Activated T-cell treated with anti-CD3 and anti-CD28 coated beads, Interleukin-2, amount 50 U/mL, for 72 hours (primary cell): ENCODE measurements at places on chromosomes 1 and 21.
A peak's percentile ranks its signal among the peaks of the same experiment; 100 is the strongest.

DNA sequence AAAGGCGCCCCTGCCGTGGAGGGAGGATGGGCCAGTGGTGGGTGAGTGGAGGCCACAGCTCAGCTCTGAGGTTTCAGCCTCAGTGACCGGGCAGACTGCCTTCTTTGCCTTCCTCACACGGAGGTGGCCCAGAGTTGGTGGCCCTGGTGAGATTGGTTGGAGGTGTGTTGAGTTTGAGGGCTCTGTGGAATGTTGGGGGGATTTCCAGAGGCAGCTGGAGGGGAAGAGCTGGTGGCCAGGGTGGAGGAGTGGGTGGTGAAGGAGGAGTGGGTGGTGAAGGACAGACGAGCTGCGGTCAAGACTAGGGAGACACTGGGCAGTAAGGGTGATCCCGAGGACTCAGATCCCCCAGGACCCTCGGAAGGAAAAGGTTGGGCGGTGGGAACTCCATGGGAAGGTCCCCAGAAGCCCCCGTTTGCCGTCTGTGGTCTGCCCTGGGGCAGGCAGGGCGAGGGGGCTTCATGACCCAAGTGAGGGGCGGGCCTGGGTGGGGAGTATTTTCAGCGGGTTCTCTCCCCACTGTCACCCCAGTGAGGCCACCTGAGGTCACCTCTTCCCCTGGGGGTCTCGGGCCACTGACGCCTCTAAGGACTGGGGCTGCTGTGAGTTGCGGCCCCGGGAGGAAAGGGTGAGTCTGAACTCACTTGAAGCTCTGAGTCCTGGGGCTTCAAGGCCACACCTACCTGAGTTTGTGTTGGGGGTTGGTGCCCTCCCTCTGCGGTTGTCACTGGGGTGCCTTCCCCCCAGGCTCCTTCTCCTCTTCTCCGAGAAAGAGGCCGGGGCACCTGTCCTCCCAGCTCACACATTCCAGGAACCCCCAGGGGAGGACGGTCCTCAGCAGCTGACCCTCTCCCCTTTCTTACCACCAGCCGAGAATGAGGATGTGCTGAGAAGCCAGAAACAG is 22.7 kb upstream of the PIK3CD start:
- DNase-seq = peak; percentile 80

DNA sequence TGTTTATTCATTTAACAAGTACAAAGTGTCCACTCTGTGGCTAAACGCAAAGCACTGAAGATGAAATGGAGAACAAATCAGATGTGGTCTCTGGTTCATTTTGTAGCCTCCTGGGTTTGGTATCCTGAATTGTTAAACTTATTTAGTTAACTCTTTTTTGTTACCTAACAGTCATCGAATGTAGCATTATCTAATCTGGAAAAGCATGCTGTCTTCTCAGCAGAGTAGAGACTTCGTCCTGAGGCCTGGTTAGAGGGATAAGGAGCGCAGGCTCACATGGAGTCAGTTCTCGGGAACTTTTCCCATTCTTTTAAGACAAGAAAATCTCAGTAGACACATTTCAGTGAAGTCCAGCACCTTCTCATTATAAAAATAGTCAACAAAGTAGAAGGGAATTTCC is 33.1 kb upstream of the SH3D21 start:
- DNase-seq = no peak

- no peak for DNase-seq
These were observed 49.9 kb downstream of the BACE2 start for GRCh38 chr21:41217671-41218385.

DNA sequence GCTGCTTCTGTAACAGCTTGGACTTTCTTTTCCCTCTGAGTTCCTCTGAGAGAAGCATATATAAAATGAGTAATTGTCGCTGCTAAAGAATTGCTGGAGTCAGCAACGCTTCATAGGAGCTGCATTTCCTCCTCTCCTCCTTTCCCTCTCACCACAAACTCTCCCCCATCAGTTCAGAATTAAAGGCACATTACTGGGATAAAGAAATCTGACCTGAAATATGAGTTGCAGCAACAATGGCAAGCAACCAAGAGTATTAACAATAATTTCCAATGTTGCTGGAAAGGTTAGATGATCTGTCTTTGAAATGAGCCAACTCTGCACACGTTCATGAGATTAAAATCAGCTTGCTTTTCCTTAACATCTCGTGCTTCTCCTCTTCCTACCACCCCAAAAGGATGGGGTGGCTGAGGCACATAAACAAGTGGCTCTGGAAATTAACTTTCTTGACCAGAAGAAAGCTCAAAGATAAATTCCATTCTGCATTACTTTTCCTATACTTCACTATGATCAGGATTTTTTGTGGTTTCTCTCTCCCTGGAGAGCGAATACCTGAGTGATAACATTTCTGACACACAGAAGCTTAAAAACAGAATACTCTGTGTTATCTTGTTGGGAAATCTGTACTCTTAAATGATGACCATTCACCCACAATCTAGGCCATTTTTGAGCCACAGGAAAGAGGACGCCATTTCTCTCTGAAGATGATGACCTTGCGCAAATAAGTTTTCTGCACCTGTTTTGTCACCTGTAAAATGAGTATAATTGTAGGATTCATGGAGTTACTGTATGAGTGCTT is 90.2 kb downstream of the TGFBR3 start:
- no peak for DNase-seq

GRCh38 chr1:43303471-43304313 is 2.9 kb downstream of the TIE1 start:
- no peak for DNase-seq

GRCh38 chr1:232014941-232015340 is 388.4 kb downstream of the DISC1 start:
- no peak for DNase-seq

DNA sequence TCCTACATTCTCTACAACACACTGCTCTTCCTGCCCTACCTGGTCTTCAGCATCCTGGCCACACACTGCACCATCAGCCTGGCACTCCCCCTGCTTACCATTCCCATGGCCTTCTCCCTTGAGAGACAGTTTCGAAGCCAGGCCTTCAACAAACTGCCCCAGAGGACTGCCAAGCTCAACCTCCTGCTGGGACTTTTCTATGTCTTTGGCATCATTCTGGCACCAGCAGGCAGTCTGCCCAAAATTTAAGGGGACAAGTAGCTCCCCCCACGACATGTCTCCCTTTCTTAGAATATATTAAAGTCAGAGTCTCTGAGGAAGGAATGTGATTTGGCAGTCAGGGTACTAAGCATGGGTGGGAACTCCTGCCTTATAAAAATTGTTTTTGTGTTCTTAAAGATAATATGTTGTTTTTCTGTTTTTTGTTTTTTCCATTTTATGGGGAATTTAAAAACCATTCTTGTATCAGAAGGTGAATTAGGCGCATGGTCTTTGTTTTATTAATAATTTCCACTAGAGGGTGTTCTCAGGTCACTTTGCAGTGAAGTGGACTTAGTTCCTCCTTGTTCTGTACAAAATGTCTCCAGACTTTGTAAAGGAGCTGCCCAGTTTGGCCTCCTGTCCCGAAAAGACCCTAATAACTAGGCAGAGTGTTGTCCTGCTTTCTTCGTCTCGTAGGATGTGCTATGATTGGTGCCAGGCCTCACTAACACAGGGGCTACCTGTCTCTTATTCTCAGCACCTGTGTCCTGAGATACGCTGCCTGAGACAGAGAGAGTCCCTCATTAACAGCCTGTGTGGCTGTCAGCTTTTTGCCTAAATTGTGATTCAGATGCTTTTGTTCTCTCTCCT is 13.1 kb downstream of the UBIAD1 start:
- no peak for DNase-seq

DNA sequence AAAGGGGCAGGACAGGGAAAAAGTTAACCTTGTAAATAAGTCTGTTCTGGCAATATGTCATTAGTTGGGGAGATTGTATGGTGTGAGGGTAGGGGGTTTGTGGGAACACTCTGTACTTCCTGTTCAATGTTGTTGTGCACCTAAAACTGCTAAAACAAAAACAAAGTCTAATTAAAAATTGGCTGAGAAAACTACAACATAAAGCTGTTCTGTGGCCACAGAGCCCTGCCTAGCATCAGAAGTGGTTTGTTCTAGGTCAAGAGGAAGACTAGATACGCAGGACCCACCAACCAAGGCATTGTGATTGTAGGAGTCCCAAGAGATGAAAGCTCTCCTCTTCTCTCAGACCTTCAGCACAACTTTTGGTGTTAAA is 81.0 kb upstream of the LRRC8D start:
- DNase-seq = no peak

GRCh38 chr1:153872934-153873333 is 49.8 kb downstream of the GATAD2B start:
- DNase-seq = no peak

DNA sequence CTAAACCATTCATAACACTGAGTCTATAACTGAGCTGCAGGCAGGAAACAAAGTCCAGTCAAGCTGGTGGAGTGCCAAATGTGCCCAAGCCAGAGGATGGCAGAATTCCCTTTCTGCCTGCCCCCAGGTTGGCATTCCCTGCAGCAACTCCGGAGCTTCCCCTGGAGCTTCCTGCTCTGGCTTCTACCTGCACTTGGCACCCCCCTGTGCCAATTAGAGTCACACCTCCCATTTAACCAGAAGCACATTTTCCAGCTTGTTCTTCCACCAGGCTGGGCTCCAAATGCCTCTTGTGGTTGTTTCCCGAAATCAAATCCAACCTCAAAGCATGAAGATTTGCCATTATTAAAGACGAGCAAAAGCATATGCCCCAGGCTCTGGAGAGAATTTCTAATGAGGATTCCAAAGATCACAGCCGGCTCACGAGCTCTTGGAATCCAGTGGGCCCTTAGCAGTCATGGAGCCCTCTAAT is 294.5 kb downstream of the RRAGC start:
- DNase-seq = no peak

GRCh38 chr1:17016317-17016661 is 4.6 kb upstream of the ATP13A2 start:
- DNase-seq = no peak

GRCh38 chr1:112905395-112906149 is 50.4 kb downstream of the SLC16A1 start:
- DNase-seq = no peak

GRCh38 chr1:200629876-200630514 is 9.4 kb upstream of the KIF14 start:
- DNase-seq = no peak

- no peak for DNase-seq
These were observed 11.9 kb downstream of the PODN start for GRCh38 chr1:53073868-53074311.

DNA sequence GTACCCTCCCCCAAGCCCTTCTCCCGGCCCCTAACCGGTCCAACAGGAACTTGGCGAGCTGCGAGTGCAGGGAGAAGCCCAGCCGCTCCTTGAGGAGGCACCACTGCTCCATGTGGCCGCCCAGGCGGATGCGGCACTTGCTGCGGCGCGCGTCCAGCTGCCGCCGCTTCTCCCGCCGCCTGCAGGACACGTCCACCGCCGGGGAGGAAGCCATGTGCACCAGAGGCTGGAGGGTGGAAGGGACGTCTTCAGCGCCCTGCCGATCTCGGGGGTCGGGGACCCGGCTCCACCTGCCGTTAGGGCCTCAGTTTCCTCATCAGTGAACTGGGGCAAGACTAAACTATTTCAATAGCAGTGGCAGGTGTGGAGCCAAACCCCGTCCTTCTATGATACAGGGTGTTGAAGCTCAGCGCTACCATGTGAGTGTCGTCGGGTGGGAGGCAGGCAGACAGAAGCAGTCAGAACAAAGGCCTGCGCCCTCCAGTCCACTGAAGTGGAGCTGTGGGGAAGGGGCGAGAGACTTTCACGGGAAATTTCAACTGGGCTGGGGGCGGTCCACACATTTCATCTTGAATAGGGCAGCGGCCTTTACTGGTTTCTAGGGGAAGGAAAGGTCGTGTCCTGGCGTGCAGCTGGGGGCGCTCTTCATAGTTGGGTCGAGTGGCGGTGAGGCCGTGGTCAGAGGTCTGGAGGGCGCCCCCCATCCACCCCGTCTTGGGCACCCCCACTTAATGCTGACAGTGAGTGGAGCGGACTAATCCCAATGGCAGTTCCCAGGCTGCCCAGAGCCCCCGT is 592 bp downstream of the ZNF692 start:
- DNase-seq = peak; percentile 50

GRCh38 chr21:40257342-40257741 is 390.1 kb downstream of the PCP4 start:
- no peak for DNase-seq

- no peak for DNase-seq
These were observed 87.9 kb upstream of the SMYD2 start for GRCh38 chr1:214192825-214193643.

GRCh38 chr1:45370575-45370974 is 30.3 kb upstream of the MUTYH start:
- no peak for DNase-seq

DNA sequence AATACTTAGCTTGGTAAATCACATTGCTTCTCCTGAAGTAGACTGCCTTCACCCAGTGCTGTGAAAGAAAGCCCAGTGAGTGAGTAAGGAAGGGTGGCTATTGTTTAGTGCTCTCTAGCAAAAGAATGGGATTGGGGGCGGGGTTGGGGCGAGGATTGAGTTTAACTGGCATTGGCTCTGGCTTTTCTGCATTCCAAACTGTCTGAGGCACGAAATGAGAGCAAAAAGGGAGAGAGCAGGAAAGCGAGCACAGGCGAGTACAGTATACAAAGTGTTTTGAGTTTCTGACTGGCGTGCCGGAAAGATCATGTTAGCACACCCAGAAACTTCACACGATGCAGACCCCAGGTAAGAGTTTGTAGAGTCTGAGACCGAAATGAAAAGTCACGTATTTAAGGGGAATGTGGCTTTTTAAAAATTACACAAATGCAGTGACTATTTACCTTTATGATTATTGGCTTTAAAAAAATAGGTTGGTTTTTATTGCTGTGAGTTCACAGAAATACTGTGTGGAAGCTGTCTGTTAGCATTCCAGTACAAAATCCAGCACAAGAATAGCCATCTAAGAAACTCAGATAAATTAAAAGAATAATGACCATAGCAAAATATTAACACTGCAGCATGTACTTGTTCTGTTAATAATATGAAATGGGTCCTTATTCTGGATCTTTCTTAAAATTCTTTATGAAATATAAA is 155.4 kb downstream of the CLEC20A start:
- no peak for DNase-seq

DNA sequence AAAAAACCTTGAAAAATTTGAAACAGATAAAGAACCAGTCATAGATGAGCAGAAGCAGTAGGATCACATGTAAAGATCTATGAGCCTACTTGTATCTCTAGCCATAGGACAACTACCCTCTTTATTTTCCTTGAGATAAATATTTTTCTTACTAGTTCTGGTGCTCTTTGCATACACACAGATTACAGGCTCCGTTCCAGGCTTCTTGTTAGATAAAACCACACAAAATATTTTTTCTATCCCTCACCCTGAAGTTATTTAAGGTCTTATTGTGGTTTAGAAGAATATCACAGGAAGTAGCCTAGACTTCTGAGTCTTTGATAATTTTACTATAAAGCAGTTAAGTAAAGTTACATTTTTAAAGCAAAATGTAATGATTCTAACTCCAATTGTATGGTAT is 512.2 kb downstream of the NEGR1 start:
- DNase-seq = no peak

GRCh38 chr21:40924641-40925040 is 77.7 kb upstream of the DSCAM start:
- no peak for DNase-seq

DNA sequence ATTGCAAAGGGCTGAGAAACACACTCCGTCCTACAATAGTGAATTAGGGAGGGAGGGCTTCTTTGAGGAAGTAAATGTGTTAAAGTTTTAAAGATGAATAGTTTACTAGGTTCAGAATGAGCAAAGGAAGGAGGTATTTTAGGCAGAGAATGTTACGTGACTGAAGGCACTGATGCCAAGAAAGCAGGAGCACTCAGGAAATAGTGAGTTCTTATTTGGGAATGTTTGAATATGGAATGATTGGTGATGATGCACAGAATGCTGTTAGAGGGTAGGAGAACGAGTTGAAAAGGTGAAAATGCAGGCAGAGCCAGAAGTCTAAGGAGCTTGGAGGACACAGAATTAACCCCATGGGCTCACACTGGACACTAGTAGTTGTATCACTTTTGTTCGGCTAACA is 108.0 kb downstream of the NRIP1 start:
- no peak for DNase-seq

- no peak for DNase-seq
These were observed 48.7 kb upstream of the PCP4 start for GRCh38 chr21:39818557-39818956.
